Activated CD8-positive, alpha-beta memory T cell treated with anti-CD3 and anti-CD28 coated beads for 4 hours (primary cell): ENCODE measurements at places on chromosomes 7 and 10.

DNA sequence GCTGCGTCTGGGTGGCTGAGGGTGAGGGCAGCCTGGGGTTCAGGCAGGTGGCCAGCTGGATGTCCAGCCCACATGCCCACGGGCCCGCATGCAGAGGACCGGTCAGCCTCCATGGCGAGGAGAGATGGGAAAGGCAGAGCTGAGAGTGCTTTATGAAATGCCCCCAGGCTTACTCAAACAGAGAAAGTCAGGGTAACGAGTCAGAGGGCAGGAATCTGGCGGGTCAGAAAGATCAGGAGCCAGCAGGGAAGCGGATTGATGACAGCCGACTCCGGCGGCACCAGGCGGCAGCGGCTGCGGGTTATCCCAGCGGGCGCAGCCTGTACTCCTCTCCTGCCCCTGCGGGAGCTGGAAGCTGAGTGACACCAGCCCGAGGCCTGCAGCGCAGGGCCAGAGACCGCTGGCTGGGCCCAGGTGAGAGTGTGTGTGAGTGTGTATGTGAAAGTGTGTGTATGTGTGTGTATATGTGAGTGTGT lies 13.4 kb downstream of the SLC13A4 start:
- no peak for DNase-seq

DNA sequence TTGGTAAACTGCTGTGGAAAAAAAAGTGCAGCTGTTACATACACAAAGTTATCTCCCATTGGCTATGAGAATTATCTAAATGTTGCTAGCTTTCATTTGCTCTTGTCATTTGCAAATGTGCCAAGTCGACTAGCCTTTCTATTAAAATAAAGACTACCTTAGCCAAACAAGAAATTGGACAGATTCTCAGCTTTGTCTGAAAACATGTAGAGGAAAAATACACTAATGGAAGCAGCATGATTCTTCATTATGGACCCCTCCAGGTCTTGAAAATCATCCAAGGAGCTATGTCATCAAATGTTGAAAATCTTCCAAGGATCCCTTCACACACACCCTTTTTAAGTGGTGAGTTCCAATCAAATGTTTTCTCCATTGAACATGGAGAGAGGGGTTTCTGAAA lies 237.7 kb downstream of the ETV1 start:
- DNase-seq: no peak

- no peak for DNase-seq
These were observed 5.8 kb downstream of the NUDT13 start for GRCh38 chr10:73116017-73116416.

- DNase-seq: no peak
These were observed 19.6 kb upstream of the HECW1 start for GRCh38 chr7:43092819-43093218.

DNA sequence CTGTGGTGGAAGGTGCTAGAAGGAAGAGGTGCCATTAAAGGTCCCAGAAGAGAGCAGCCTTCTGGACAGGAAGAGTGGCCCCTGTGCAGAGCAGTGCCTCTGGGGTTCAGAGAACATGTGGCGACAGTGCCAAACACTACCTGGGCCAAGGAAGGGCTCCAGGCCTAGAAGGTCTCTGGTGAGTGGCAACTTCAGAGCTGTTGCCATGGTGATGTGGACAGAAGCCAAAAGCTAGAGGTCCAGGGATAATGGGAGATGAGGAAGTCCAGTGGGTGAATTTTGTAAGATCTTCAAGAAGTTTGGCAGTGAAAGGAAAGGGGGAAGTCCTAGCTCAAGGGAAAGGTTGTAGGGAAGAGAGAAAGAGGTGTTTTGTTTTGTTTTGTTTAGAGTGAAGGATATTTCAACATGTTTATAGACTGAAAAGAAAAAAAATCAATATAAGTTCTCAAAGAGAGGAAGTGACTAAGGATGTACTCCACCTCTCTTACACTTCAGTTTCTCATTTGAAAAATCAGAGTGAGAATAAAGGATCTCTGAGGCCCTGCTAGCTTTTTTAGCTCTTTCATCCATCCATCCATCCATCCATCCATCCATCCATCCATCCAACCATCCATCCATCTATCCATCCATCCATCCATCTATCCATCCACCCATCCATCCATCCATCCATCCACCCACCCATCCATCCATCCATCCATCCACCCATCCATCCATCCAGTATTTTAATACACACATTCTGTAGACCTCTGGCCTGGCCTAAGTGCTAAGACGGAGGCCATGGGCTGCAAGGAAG lies 77.1 kb upstream of the DUSP5 start:
- DNase-seq: no peak

- DNase-seq: no peak
These were observed 50.4 kb upstream of the C7orf33 start for GRCh38 chr7:148540041-148540738.

GRCh38 chr7:94823947-94824346 lies 83.4 kb upstream of the PPP1R9A start:
- no peak for DNase-seq

DNA sequence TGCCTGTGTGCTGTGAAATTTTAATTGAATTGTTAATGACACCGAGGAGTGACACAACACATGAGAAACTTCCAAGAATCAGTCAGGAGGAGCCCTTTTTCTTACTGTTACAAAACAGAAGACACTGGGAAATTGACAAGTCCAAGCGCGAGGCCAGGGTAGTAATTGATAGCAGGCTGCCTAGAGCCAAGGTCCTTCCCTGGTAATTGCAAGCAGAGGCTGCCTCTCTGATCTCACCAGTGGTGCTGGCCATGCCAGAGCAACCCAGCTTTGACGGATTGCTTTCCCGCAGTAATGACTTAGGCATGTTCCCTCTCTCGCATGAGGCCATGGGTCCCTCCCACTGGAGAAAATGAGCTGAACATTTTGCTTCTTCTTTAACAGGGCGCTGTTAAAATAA lies 111.5 kb downstream of the LRMDA start:
- no peak for DNase-seq

GRCh38 chr10:58173391-58173790 lies 94.3 kb downstream of the IPMK start:
- no peak for DNase-seq

DNA sequence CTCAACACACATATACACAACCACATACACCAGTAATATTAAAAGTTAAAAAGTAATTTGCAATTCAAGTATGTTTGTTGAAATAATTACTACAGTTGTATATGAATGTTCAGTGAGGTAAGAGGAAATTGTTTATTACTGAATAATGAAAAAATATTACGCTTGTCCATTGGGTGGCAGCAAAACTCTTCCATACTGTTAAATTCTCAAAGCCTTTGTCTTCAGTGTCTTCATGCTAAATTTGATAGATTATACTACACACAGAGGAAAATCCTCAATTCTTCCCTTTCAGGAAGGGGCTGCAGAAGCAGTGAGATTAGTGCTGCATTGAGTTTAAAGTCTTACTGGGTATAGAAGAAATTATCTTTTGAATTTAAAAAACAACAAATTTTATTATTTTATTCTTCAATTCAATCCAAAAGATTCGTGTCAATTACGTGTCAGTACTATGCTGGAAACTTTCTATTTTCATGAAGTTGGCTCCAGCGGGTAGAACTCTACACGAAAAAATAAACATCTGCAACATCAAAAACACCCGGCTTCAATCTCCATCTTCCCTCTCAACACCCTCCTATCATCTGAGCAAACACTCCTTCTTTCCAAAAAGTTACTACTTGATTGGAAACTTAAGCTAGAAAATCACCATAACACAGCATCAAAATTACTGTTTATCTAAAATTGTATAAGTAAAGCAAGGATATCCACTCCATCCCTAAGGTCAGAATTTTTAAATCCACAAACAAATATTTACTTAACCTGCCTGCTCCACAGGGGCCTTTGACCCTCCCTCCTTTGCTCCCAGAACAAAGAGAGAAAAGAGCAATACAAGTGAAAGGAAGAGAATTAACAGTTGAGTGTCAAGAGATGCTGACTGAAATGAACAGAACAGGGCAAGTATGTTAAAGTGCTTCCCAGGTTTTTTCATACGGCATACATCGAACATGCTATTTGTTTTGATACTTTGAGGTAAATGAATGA lies 37.0 kb upstream of the TES start:
- no peak for DNase-seq

GRCh38 chr7:98249106-98249505 lies 2.9 kb downstream of the TECPR1 start:
- DNase-seq: no peak

GRCh38 chr7:129438281-129438838 lies 4.1 kb downstream of the STRIP2 start:
- no peak for DNase-seq

DNA sequence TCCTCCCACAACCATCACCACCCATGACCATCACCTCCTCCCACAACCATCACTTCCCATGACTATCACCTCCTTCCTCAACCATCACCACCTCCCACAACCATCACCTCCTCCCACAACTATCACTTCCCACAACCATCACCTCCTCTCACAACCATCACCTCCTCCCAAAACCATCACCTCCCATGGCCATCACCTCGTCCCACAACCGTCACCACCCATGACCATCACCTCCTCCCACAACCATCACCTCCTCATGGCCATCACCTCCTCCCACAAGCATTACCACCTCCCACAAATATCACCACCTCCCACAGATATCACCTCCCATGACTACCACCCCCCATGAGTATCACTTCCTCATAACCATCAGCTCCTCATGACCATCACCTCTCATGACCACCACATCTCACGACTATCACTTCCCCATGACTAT lies 52.2 kb downstream of the PDGFA start:
- no peak for DNase-seq

GRCh38 chr10:121428867-121429266 lies 169.4 kb downstream of the FGFR2 start:
- DNase-seq: no peak

DNA sequence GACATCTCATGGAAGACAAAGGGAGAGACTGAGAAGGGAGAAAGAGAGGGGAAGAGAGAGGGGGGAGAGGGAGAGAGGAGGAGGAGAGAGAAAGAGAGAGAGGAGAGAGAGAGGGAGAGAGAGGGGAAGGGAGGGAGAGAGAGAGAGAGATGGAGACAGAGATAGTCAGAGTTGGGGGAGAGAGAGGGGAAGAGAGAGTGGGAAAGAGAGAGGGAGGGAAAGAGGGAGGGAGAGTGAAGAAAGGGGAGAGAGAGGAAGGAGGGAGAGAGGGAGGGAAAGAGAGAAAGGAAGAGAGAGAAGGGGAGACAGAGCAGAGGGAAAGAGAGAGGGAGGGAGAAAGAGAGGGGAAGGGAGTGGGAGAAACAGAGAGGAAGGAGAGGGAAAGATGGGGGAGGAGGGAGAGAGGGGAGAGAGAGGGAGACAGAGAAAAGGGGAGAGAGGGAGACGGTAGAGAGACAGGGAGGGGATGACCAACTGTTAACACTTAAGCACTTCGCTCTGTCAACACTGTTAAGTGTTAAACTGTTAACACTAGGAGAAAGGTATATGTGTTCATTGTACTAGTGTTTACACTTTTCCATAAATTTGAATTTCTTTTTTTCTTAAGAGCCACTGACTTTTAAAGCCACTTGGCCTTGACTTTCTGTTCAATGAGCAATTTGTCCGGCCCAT lies 21.8 kb upstream of the SDK1 start:
- no peak for DNase-seq

DNA sequence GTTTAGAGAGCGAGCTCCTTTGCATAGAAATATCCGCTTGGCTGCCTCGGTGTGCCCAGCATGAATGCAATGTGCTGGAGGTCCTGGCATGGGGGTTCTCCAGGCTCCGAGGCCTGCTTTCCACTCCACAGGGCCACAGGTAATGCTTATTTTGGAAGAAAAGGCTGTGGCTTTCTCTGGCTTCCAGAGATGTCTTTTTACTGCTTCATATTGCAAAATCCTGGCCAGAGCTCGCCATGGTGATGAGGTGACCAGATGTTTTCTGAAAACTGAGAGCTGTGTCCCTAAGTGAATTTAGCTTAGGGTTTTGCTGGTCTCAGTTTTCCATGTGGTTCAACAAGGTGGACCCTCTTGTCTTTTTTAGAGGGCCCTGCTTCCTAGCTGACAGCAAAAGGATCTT lies 65.2 kb downstream of the BMPER start:
- no peak for DNase-seq

- no peak for DNase-seq
These were observed 25.2 kb downstream of the ZNF117 start for GRCh38 chr7:64965594-64965993.

DNA sequence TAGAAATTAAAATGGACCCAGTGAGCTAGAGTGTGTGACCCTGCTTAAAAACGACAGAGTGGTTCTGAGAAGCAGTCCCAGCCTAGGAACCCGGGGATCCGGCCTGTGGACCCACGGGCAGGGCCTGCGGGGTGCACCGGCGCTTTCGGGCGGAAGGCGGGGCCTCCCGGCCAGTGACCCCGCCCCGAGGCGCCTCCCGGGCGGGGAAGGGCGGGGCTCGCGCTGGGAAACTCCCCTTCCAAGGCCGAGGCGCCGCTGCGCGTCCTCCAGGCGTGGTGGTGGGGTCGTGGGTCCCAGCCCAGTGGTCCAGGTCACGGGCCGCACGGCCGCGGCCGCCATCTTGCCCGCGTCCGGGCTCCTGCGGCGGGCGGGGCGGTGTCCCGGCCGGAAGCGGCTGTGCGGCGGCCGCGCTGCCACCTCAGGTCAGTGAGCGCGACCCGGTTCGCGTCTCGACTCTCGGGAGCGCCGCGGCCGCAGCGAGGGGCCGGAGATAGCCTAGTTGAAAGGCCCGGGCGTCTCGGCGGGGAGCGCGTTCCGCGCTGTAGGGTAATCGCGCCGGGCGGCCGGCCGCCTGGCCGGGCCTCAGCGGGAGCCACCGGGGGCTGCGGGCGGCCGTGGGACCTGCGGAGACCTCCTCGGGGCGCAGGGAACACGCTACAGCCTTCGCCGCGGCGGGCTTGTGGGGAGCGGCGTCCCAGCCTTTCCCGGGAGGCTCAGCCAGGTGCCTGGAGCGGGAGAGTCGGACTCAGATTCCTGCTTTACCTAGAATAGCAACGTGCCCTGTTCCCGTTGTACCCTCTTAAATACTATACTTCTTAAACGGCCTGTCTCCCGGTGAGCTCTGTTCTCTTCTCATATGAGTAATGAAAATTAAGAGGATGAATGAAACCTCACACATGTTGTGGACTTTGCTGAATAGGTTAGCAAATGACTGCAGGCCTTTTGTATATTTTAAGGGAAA lies at the start of gene MIOS:
TSS of gene MIOS (plus strand) at position 234 of the 961 bp plus-strand sequence. CDS start 5,592 bp downstream, outside the sequence.
- peak; percentile 66 for DNase-seq

GRCh38 chr7:15848362-15848761 lies 161.9 kb upstream of the MEOX2 start:
- no peak for DNase-seq

- no peak for DNase-seq
These were observed 2.2 kb upstream of the PDK4 start for GRCh38 chr7:95598511-95598910.

GRCh38 chr7:47454069-47454973 lies 127.6 kb downstream of the TNS3 start:
- no peak for DNase-seq

DNA sequence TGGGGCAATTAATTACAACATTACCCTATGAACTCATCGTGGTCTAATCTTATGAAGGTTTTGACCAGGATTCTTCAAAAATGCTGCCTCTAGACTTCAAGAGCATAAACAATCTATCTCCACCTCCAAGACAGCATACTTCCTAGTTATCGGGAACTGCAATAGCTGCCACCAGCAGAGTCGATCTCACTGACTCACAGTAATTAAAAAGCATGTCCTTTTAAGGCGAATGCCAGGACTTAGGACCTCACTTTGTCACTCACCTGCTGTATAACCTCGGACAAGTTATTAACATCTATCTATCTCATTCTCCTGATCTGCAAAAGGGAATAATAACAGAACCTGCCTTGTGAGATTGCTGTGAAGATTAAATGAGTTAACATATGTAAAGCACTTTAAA lies 666.0 kb upstream of the COBL start:
- DNase-seq: no peak
